ENCODE measurements at places on chromosomes 7 and 10.

- DNase-seq: no peak
Measured at GRCh38 chr7:150335108-150335773, 6.2 kb downstream of the RARRES2 start.

- no peak for DNase-seq
Measured at GRCh38 chr7:26681819-26682418, 182.5 kb downstream of the SKAP2 start.

DNA sequence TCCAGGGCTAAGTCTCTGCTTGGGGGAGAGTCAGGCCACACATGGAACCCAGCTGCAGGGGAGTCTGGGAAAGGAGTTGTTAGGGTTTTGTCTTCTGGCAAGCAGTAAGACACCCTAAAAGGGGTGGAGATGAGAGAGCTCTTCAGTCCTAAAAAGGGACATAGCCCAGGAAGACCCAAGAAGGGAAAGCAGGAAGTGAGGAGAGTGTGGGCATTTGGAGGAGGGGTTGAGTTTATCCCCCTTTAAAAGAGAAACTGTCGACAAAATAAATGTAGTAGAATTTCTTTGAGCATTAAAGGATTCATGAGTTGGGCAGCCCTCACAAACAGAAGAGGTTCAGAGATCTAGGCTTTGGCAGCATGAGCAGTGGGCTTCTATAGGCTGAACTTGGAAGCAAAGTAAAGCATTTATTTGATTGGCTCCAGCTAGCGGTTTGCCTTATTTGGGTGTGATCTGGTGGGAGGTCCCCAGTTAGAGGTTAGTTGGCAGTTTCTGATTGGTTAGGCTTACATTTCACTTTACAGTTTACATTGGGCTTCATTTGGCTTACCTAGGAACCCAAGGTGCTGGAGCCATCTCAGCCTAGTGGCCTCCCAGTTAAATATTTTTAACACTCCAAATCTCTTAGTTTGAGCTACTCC lies 246.7 kb downstream of the CAMK1D start:
- no peak for DNase-seq

GRCh38 chr10:48705401-48705938 lies 20.8 kb downstream of the WDFY4 start:
- no peak for DNase-seq

DNA sequence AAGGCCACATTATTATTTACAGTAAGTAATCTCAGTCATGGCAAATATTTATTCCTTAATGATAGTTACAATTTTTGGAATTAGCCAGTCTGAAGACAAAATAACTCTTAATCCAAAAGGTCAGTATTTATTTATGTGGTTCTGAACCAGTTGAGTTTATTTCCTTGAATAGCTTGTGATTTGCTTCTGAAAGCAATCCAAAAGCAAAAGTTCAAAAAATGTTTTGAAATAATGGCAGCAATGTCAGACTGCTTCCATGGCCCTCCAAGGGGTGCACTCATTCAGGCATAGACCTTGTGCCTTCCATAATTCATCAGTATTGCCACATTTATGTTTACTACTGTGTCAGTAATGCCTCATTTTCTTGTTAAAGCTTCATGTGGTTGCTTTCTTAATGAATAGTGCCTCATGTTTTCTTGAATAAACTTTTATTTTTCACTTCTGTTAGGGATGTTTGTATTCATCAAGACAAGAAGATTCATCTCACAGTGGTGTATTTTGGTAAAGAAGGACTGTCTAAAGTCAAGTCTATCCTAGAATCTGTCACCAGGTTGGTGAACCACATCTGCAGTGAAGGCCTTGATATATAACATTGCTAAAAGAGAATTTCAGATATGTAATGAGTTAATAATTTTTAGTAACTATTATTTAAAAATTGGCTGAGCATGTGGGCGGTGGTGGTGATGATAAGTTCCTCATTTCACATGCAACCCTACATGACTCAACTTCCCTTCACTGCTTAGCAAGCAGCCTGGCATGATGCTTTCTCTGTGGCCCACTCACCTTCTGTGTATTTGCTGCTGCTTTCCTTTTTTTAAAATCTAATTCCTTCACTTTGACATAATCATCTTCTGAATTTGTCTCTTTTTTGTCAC lies 22.0 kb downstream of the CSGALNACT2 start:
- no peak for DNase-seq

- DNase-seq: no peak
Measured at GRCh38 chr10:63241841-63242281, 108.7 kb downstream of the NRBF2 start.

Measured in activated CD8-positive, alpha-beta memory T cell treated with anti-CD3 and anti-CD28 coated beads for 1 hour (primary cell).